ENCODE measurements at places on chromosomes 3 and 15.

DNA sequence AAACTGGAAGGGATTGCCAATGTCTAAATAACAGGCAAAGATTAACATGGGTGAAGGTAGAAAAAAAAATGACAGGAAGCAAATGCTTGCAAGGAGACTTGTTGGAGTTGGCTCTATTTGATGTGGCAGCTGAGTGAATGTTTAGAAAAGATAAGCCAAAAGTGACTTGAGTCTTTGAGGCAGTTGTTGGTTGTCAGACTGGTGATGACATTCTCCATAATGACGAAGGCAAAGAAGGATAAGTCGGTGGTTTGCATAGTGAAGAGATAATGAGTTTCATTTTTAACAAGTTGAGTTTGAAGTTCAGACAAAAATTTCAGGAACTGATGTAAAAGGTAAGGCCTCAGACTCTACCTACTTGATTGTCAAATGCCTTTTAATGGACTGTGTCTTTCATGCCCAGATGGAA is 704.1 kb upstream of the SGO1 start:
- DNase-seq = no peak

DNA sequence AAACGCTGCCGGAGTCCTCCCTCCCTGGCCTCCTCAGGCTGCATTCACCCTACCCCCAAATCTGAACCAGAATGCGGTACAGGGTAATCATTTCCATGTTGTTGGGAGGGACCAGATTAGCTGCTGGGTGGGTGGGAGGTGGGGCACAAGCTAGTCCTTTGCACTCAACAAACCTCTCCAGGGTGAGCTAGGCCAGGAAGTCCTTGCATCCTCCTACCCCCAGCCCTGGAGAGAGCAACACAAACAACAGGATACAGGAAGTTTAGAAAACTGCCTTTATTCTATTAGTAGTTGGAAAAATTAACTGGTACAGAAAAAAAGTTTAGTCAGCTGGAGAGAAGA is 702 bp upstream of the GPX1 start:
- DNase-seq = no peak

- no peak for DNase-seq
Observed at GRCh38 chr3:72142028-72142427, 357.1 kb upstream of the PROK2 start.

GRCh38 chr15:90706394-90707327 is 10.5 kb upstream of the BLM start:
- no peak for DNase-seq

- no peak for DNase-seq
Observed at GRCh38 chr3:48426944-48427629, 2.8 kb downstream of the PLXNB1 start.

- no peak for DNase-seq
Observed at GRCh38 chr3:124384527-124384926, 345.7 kb upstream of the UMPS start.

DNA sequence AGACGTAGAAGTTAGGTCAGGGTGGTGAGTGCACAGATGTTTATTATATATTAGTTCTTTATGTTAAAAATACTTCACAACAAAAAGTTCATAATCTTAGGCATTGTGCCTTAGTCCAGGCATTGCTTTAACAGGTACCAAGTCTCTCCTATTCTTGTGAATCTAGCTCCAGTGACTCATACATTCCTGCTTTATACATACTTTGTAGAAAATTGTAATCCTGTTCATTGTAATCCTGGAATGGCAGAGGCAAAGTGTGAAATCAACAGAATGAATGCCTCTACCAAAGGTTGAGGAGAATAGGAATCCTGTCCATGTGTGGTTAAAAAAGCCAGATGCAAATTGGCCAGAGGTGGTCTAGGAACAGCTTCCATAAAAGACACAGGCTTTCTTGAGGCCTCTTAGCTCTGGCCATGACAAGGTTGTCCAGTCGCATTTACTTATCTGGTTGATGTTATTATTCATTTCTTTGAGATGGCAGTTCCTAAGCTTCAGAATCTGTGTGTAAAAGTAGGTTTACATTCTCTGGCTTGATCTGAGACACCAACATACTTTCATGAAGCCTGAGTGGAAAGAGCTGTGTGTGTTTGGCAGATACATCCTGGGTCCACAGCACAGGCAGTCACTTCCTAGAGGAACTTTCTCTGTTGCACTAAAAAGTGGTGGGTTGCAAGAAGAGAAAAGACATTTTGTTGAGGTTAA is 109.0 kb downstream of the CDIN1 start:
- peak; percentile 18 for DNase-seq

DNA sequence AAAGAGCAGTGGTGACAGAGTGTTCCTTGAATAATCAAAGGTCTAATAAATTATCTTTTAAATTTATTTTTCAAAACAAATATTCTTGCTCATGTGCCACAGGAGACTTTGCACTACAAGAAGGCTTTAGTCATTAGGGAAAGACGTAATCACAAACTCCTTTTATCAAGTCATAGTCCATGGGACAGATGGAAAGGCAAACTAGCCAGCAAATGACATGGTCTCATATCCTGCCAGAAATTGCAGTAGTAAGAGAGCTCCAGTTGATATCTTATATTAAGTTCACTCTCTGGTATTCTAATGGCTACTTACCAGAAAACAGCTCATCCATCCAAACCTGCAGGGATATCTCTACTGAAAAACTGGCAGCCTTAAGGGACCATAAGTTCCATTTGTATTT is 225.0 kb upstream of the TP63 start:
- DNase-seq = no peak

DNA sequence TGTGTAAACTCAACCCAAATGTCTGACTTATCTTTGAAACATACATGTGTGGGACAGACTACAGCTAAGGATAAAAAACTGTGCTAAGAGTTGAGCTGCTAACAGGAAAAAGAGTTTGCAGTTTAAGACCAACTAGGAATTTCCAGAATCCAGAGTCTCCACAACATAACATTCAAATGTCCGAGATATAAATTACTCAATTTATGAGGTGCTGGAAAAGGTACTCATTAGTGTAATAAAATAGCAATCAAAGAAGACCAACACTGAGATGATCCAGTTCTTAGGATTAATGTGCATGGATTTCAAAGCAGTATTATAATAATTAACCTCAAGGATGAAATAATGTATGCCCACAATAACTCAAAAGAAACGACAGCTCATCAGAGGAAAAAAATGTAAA is 426.5 kb upstream of the KCNMB2 start:
- DNase-seq = peak; percentile 66

GRCh38 chr3:170054204-170054603 is 16.4 kb downstream of the GPR160 start:
- no peak for DNase-seq

DNA sequence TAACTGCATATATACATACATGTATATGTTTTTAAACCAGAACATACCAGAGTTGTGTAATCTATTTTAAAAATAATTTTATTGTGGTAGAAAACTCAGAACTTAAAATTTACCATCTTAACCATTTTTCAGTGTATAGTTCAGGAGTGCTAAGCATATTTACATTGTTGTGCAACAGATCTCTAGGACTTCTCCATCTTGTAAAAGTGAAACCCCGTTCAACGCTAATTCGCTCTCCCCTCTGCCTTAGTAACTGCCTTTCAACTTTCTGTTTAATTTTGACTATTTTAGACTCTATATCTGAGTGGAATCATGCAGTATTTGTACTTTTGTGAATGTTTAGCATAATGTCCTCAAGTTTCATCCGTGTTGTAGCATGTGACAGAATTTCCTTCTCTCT is 51.8 kb upstream of the SSR3 start:
- no peak for DNase-seq

- no peak for DNase-seq
Observed at GRCh38 chr15:90167121-90167520, 34.0 kb upstream of the SEMA4B start.

DNA sequence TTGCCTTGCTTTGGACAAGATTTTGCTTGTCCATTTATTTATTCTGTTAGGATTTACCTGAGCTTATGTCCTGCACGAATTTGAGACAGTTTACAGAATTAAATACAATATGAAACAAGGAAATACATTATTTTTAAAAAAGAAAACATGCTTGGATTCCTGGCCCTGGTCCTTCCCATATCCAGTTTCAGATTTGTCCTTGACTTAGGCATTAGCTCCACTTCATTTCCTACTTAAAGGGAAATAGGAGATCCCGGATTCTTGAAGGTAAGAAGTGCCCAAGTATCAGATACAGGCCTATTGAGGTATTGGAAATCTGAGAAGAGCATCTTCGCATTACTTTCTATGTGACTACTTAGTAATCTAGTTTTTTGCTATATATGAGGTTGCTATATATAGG is 672.0 kb downstream of the SI start:
- DNase-seq = no peak

- no peak for DNase-seq
Observed at GRCh38 chr15:88802991-88803240, 320 bp upstream of the ACAN start.

DNA sequence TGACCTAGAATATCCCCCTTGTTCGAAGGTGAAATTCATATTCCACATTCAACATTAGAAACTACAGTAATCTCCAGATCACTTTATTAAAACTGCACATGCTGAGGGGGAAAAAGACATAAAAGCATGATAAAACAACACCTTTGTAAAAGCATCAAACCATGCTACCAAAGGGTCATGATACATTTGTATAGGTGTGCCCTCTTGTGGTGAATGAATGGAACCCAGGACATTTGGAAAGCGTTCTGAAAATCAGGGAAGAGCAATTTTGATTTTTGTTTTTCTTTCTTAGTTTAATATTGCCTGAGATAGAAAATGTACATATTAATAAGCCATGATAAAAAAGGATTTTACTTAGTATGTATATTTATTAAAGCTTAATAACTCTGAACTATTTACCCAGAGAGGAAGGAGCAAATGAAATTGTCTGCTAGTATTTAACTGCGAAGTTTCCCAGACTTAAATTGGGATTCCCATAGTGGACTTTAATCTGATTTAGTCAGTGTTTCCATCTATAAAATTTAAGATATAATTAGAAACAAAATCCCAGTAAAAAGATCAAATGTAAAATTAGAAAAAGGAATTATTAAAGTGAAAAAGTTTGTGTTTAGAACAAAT is 105.8 kb upstream of the ARL6 start:
- DNase-seq = no peak

GRCh38 chr3:85706130-85706529 is 747.3 kb downstream of the CADM2 start:
- no peak for DNase-seq

DNA sequence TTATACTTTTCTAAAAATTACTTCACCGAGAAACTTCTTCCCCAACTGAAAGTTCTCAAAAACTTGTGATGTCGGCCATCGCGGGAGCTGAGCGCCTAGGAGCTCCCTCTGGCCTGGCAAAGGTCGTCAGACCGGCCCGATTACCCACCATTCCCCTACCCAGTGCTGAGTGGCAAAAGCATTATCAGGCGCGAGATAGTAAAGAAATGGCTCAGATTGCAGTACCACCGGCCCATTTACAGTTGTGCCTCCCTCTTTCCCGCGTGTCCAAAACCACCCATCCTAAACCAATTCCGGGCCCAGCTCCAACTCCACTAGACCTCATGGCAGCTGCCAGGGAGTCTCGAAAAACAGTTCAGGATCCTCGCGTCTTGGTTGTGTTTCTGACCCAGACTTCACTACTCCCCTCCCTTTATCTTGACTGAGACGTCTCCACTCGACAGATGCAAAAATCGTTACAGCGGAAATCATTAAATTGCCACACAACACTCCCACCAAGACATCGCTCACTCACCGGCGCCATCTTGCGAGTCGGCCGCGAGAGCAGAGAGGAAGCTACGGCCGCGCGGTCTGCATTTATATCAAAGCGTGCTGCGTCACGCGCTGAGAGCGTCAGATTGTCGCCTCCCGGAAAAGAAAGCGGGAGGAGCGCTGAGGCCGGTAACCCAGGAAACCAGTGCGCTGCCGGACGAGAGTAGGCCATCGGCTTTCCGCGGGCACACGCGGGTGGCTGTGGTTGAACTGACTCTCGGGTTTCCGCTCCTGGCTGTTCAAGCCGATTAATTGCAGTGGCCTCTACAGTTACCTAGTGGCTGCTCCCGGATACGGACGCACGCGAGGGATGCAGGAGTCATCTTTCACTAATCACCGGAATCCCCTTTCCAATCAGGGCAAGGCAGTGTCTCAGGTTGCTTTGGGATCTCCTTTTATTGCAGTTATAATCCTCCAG is at the start of gene RPL22L1:
Gene RPL22L1 (minus strand): TSS at position 551 of the 949 bp plus-strand sequence. CDS start 28 bp downstream, at position 523.
- DNase-seq = peak; percentile 91

DNA sequence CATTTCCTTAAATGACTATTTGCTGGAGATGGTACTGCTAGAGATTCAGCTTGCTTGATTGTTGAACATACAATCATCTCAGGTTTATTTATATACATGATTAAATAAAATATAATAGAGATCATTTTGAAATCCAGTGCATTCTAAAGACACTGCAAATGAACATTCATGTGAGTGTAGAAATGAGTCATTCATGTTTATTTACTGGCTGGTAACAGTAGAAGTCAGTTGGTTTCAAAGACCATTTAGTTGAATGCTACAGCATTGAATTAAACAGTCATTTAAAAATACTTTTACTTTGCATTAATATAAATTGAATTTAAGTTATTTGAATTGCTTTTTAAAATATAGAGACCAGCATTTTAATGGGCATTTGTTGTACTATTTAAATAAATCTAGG is 551.9 kb upstream of the GOLIM4 start:
- no peak for DNase-seq

GRCh38 chr3:112143689-112144088 is 10.6 kb upstream of the GCSAM start:
- DNase-seq = no peak

- DNase-seq = no peak
Observed at GRCh38 chr15:67080118-67080899, 14.9 kb downstream of the SMAD3 start.

GRCh38 chr3:119619094-119619493 is 21.4 kb downstream of the PLA1A start:
- DNase-seq = no peak

All from fibroblast of skin of left quadriceps (primary cell).